Renal pelvis (tissue), 12 donors: ENCODE measurements at places on chromosomes 6 and 20. TPM values are rescaled to one million over a fixed set of nuclear protein-coding genes. Genes with fewer than 3 reads are reported as not detected.

DNA sequence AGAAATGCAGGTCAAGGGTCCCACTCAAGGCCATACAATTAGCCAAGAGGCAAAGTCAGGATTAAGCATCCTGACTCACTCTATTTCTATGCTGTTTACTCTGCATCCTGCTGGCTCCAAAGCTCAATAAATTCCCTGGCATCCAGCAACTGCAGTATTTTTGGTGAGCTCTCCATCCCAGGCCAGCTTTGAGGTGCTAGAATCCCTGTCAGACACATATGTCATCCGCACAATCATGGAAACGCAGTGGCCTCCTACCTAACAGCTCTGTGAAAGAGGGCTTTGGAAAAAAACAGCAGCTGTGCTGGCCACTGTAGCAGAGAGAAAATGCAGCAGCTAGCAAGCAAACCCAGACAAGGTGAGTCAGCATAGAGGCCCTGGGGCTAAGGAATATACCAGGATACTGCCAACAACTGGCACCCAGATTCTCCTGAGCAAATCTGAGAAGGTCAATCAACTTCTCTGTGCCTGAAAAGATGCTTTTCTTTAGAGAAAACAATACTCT, 58.4 kb downstream of the ANKEF1 start:
- no peak for DNase-seq

- DNase-seq, result no peak
These were observed 124.9 kb downstream of the GJA10 start for GRCh38 chr6:90019216-90019615.

GRCh38 chr6:658244-658643, 1.3 kb upstream of the HUS1B start:
- no peak for DNase-seq

DNA sequence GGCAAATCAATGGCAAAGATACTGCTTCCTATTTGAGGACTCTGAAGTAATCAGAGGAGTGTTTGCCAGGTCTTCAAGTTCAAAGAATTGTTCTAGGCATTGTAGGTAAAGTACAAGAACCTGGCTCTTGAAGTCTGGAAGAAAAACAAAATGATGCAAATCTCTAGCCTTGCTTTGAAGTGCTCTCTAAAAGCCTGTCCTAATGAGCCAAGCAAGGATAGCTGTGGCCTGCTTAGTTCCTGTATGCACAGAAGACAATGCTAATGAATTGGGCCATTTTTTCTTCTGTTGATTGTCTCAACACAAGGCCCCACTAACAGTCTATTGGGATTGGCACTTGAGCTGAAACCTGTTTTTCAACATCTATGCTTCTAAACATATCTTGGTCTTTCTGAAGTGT, 165.0 kb upstream of the POU3F2 start:
- DNase-seq, result no peak

OR2B6 gene
- not detected for polyA plus RNA-seq

DNA sequence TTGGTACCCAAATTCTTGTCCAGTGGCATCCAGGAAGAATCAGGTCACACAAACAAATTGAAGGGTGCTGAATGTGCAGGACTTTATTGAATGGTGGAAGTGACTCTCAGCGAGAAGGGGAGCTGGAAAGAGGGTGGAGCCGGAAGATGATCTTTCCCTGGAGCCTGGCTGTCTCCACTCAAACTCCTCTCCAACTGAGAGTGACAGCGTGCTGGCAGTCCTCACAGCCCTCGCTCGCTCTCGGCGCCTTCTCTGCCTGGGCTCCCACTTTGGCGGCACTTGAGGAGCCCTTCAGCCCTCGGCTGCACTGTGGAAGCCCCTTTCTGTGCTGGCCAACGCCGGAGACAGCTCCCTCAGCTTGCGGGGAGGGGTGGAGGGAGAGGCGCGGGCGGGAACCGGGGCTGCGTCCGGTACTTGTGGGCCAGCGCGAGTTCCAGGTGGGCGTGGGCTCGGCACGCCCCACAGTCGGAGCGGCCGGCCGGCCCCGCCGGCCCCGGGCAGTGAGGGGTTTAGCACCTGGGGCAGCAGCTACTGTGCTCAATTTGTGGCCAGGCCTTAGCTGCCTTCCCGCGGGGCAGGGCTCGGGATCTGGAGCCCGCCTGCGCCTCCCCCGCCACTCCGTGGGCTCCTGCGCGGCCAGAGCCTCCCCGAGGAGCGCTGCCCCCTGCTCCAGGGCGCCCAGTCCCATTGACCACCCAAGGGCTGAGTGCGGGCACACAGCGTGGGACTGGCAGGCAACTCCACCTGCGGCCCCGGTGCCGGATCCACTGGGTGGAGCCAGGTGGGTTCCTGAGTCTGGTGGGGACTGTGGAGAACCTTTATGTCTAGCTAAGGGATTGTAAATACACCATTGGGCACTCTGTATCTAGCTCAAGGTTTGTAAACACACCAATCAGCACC, 26.7 kb upstream of the MBOAT1 start:
- DNase-seq, result no peak

DNA sequence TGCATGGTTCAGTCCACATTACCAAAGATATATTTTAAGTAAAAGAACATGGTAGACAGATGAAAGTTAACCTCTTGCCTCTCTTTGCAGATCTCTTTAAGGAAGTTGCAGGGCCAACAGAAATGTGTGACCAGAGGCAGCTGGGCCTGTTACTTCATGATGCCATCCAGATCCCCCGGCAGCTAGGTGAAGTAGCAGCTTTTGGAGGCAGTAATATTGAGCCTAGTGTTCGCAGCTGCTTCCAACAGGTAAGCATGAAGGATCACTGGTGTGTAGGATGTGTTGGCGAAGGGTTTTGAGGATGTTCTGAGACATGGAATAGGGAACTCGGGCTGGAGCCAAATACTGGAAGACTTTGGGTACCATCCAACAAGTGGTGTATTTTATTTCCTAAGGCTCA, 508.6 kb downstream of the UTRN start:
- no peak for DNase-seq

DNA sequence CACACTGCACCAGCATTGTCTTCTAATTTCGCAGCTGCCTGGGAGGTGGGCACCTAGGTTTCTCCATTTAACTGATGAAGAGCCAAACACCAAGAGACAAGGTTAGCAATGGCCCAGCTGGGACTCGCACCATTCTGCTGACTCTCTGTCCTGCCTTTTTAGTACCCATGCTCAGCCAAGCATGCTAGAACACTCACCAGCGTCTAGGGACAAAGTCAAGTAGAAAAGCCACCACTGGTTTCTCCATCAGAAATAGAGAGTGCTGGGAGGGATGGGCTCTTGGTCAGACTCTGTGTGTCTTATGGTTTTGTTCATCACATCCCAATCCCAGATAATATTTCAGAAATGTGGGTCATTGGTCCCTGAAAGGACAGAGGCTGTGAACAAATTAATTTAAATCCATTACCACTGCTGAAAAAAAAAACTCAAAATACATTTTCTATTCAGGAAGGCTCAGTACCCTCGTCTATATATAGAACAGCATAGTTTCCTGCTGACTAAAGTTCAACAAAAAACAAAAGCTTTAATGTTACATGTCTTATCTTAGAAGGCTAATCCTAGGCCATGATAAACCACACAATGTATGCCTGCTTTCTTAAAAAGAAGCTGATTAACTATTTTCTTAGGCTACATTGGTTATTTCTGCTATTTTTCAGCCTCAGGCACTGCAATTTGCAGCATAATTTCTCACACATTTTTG, 111.0 kb downstream of the TBC1D7 start:
- no peak for DNase-seq

- no peak for DNase-seq
These were observed 44.2 kb upstream of the SCRT2 start for GRCh38 chr20:719816-720215.

DNA sequence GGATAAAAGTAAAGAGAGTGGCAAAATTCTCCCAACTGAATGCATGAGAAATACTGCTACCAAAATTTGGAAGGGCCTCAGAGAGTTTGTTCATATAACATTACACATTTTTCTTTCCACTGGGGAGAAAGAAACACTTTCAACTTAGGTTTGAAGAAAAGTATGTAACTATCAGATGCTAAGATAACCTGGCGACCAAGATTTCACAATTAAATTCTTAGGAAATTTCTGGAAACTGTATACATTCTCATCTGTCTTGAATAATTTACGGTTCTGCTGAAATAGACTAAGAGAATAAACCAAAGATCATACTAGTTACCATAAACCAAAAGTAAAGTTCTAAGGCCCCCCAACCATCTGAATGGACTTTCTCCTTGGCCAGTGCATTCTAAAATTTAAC, 413.0 kb upstream of the RUNX2 start:
- DNase-seq, result no peak

- no peak for DNase-seq
These were observed 6.0 kb upstream of the NPBWR2 start for GRCh38 chr20:64113444-64113775.

BTNL2 gene
- polyA plus RNA-seq, result 1.4 TPM

DNA sequence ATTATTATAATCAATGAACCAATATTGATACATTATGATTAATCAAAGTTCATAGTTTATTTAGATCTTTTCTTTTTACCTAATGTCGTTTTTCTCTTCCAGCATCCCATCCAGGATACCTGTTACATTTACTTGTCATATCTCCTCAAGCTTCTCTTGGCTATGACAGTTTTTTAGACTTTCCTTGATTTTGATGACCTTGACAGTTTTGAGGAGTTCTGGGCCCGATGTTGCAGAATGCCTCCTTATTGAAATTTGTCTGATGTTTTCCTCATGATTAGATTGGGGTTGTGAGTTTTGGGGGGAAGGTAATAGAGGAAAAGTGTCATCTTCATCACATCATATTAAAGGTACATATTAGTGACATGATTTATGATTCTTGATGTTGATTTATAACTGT, 3.8 kb upstream of the SIRPD start:
- no peak for DNase-seq

ANKRD66 gene
- not detected for polyA plus RNA-seq

EGFL8 gene
- polyA plus RNA-seq, result 24.9 TPM

- DNase-seq, result no peak
These were observed 27.1 kb downstream of the RIPOR3 start for GRCh38 chr20:50664254-50664653.

GRCh38 chr20:25469558-25469957, 62.1 kb downstream of the GINS1 start:
- no peak for DNase-seq

GRCh38 chr6:121506761-121507754, 71.6 kb downstream of the GJA1 start:
- DNase-seq, result no peak

- DNase-seq, result no peak
These were observed 230.6 kb downstream of the NRN1 start for GRCh38 chr6:5776104-5776503.

DNA sequence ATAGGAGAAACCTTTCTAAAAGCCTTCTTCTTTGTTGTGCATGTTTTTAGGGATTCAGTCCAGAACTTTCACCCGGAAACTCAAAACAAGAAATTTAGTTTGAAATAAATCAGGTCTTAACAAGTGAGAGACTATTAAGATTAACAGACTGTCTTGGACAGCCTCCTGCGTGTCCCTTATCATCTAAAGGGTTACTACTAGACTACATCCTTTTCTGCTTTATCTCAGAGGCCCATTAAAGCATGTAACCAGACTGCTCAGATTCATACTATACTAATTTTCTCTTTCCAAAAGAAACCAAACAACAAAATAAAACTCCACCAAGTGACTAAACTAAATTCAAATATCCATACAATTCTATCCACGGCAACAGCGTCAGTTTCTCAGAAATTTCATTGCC, 173.8 kb downstream of the GMPR start:
- no peak for DNase-seq

GRCh38 chr6:25171301-25171700, 107.9 kb upstream of the CARMIL1 start:
- no peak for DNase-seq

- DNase-seq, result peak; percentile 71
These were observed 98.3 kb downstream of the SASH1 start for GRCh38 chr6:148440877-148441453.
